Glutamatergic neuron (in vitro differentiated cells): ENCODE measurements at places on chromosomes 3 and 15. TPM values are rescaled to one million over a fixed set of nuclear protein-coding genes. Genes with fewer than 3 reads are reported as not detected.
A peak's percentile ranks its signal among the peaks of the same experiment; 100 is the strongest.

The MESP1 gene
- 1.1 TPM for total RNA-seq

The THAP10 gene
- 3.3 TPM for total RNA-seq

The TMEM266 gene
- 1.3 TPM for total RNA-seq

The FBXO40 gene
- total RNA-seq, result not detected

The DLL4 gene
- total RNA-seq, result 12.5 TPM

DNA sequence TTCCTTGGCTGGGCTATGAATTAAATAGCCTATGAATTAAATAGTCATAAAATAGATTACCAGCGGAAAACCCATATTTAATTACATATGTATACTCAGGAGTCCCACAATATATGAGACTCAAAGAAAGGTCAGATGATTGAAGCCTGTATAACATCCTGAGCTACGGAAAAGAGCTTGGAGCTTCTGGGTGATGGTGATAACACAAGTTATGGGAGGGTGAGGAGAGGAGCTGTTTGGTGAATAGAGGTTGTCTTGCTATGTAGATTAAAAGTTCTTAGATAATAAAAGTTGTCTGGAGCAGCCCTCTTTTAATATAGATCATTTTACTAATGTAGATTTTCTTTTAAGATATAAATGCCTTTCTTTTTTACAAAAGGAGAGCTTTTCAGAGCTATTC is 1.8 kb downstream of the PML start:
- peaks cover 2% of the 10 kb centered on the region for H3K27me3 ChIP-seq
- DNase-seq, result no peak
- peaks cover 8% of the 10 kb centered on the region for H3K4me1 ChIP-seq
- H3K4me3 ChIP-seq, result peak overlapping the region; percentile 98
- H3K27ac ChIP-seq, result no peak overlapping the region
- no peaks in the 10 kb centered on the region for H3K36me3 ChIP-seq

DNA sequence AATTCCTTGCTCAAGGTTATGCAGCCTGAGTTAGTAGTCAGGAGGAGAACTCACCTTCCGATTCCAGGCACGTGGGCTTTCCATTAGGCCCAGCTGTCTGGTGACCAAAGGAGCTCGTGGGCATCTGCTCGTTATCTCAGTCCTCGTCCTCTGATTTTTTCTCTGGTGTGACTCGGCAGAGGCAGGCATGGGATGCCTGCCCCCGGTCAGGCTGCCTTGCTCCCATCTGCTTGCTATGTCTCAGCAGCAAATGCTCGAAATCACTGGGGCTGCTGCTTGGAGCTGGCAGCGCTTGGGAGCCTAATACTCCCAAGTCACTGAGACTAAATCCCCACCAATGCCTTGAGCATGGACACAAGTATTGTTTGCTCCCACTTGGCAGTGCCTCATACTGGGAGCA is 84.5 kb upstream of the NMNAT3 start:
- DNase-seq, result peak; percentile 55
- no peak overlapping the region for H3K4me3 ChIP-seq
- peaks cover 5% of the 10 kb centered on the region for H3K4me1 ChIP-seq
- no peaks in the 10 kb centered on the region for H3K27me3 ChIP-seq

DNA sequence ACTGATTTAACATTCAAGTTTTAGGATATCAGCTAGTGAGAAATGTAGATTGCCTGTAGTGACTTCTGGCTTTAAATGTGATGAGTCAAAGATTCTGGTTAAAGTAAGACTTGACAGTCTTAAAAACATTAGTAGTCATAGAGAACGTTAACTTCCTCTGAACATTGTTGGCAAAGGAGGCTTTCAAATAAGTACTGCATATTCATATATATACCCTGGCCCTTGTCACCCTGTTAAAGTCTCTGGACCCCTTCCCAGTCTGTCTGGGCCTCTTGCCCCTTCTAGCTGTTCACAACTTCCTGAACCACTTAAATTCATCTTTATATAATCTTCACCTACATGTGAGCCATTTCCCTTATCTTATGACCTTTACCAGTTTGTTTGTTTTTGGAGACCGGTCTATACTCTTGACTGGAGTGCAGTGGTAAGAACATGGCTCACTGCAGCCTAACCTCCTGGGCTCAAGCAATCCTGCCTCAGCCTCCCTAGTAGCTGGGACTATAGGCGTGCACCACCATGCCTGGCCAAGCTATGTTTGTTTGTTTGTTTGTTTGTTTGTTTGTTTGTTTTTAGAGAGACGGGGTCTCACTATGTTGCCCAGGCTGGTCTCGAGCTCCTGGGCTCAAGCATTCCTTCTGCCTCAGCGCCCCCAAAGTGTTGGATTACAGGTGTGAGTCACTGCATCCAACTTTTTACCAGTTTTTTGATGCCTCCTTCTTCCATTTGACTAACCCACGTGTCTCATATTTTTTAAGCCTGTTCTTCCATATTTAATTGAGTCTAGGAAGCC is 64.4 kb upstream of the CRTC3 start:
- no peak overlapping the region for H3K4me3 ChIP-seq
- peaks cover 3% of the 10 kb centered on the region for H3K4me1 ChIP-seq
- no peaks in the 10 kb centered on the region for H3K36me3 ChIP-seq
- no peaks in the 10 kb centered on the region for H3K27me3 ChIP-seq
- H3K27ac ChIP-seq, result no peak overlapping the region

DNA sequence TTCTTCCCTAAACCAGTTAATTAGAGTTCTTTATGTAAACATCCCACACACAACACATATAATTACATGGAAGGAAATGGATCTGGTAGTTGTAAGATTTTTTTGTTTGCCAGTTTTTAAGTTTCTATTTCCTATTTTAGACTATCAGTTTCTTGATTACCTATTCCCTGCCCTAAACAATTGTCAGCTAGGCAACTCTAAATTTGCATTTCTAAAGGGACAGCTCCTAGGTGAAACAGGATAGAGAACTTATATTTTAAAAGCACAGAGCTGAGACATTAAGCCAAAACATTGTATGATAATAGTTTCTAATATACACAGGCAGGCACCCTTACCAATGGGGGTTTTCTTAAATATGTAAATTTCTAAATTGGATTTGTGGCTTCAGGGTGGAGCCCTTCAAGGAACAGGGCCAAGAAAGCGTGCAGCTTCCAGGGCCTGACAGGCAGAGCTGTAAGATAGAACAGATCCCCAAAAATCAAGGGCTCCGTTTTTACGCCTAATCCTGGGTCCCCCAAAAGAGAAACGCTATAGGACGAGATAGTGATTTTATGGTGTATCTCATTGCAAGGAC is 8.9 kb downstream of the LEKR1 start:
- no peaks in the 10 kb centered on the region for H3K36me3 ChIP-seq
- H3K27ac ChIP-seq, result no peak overlapping the region
- DNase-seq, result no peak
- no peak overlapping the region for H3K4me3 ChIP-seq

DNA sequence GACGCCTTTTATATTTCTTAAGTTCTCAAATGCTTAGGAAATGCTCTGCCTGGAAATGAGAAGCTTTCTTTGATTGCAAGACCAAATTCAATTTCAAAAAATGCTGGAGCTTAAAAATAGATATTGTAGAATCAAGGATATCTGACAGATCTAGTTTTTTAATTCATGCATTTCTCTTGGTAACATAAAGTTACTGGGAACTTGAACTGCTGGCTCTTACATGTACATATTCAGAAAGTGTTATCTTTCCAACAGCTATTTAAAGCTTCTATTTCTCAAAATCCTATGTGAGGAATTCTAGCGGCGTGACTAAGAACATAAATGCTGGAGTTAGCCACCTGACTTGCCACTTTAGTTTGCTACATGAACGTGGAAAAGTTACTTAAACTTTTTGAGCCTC is 109.3 kb downstream of the C3orf38 start:
- no peak for DNase-seq
- no peak overlapping the region for H3K27ac ChIP-seq
- no peak overlapping the region for H3K4me3 ChIP-seq

GRCh38 chr15:35281515-35281914 is 196.4 kb upstream of the NANOGP8 start:
- H3K27me3 ChIP-seq, result no peaks in the 10 kb centered on the region
- DNase-seq, result no peak
- peaks cover 7% of the 10 kb centered on the region for H3K36me3 ChIP-seq
- no peak overlapping the region for H3K4me3 ChIP-seq
- H3K4me1 ChIP-seq, result no peaks in the 10 kb centered on the region

DNA sequence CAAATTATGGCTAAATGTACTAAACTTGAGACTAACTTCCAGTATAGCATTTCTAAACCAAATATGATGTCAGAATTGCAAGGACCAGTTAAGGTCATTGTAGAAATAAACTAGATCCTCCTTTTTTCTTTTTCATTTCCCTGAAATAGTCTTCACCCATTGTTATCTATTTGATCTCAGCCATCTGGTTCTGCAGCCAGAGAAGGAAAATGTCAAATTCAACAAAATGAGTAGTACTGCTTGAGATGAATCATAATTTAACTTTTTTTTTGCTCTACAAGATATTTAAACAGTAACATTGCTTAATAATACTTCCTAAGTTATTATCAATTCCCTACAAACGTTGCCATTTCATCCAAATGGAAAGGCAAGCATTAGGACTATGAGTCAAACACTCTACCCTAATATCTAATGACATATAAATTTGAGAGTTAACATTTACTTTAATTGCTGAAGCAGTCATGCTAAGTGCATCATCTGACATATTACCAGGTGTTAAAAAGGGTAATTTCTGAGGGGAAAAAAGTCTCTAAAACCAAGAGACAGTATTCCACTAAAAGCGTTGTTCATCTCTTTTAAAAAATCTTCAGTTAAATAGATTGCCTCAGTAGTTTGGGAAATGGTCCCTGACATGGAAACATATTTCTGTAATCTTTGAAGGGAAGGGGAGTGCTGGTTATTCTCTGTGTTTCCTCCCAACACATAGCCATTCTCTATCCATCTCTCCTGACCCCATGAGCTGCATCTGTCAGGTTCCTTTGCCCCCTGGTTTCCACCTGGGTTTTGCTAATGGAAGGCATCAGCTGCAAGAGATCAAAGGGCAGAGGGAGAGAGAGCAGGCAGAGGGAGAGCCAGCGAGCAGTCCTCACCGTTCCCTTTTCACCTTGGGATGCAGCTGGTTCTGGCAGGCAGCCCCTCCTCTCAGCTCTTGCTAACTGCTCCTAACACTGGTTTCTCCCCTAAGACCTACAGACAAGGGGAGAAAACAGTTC is 138.5 kb downstream of the ARPP21 start:
- H3K4me1 ChIP-seq, result peaks cover 20% of the 10 kb centered on the region
- no peak overlapping the region for H3K4me3 ChIP-seq
- peak overlapping the region; percentile 43 for H3K27ac ChIP-seq
- no peaks in the 10 kb centered on the region for H3K27me3 ChIP-seq
- DNase-seq, result peak; percentile 47
- no peaks in the 10 kb centered on the region for H3K36me3 ChIP-seq

GRCh38 chr3:9398700-9399336 is 1.4 kb downstream of the SETD5 start:
- H3K27me3 ChIP-seq, result peaks cover 36% of the 10 kb centered on the region
- peak overlapping the region; percentile 100 for H3K27ac ChIP-seq
- H3K4me1 ChIP-seq, result peaks cover 32% of the 10 kb centered on the region

DNA sequence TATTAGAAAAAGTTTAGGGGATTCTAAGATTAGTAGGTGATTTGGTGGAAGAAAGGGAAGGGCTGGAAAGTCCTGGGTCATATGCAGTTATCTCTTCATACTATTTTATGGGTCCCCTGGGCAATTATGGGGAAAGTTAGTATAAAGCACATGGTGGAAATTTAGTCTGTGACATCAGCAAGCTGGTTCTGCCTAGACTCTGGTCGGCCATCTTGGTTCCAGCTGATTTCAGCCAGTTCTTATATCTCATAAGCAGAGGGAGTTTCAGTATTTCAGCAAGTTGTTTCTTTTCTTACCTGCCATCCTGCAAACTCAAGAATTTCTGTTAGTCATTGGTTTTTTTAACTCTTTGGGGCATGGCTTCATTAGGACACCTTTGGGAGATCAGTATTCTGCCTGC is 1.0 kb upstream of the LYZL4 start:
- H3K4me3 ChIP-seq, result no peak overlapping the region
- peaks cover 7% of the 10 kb centered on the region for H3K36me3 ChIP-seq
- no peak for DNase-seq
- peak overlapping the region; percentile 56 for H3K27ac ChIP-seq
- H3K27me3 ChIP-seq, result peaks cover 5% of the 10 kb centered on the region

DNA sequence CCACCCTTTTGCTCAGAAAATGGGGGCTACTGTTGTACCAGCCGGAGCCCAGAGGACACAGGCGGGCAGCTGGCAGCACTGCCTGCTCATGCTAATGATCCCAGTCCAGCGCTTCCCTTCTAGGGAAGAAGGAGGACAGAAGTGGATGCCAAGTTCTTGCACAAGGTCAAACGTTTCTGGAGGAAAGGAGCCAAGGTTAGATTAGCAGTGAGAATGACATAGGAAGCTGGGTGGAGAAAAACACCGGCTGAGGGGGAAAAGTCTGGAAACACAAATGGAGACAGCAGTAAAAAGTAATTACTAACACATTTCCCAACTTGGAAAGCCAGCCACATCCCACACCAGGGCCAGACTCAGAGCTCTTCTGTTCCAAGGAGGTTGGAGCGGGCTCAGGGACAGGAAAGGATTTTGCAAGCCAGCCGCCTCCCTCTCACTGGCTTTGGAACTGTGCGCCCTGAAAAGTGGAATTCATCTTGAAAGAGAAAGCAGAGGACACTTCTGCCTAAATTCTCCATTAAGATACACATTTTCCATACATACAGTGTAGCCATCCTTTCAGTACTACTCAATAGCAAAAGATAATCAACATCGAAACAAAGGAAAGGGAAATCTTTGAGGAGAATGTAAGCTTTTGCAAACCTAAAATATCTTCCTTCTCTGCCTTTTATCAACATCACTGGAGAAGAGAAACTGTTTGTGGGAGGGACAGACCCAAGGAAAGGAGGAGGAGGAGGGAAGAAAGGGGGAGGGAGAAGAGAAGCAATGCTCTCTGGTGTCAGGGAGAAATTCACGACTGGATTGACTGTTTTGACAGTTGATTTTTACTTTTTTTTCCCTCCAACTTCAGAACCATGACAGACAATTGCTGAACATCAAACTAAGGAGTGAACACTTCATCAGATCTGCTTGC is 133.6 kb downstream of the CD47 start:
- peaks cover 1% of the 10 kb centered on the region for H3K4me1 ChIP-seq
- no peak overlapping the region for H3K4me3 ChIP-seq
- no peaks in the 10 kb centered on the region for H3K36me3 ChIP-seq
